DMS79 treated with DMSO at 0.1 percent for 48 hours (cell line): ENCODE measurements at places on chromosomes 1 and 21.

- DNase-seq = no peak
Measured at GRCh38 chr1:20956272-20956671, 169.2 kb upstream of the HP1BP3 start.

GRCh38 chr1:200620273-200621131 lies at the start of gene KIF14:
Gene KIF14, minus strand, starts transcription at chr1:200620751. Its CDS starts 2,028 bp downstream, at chr1:200618723.
- peak; percentile 92 for DNase-seq

DNA sequence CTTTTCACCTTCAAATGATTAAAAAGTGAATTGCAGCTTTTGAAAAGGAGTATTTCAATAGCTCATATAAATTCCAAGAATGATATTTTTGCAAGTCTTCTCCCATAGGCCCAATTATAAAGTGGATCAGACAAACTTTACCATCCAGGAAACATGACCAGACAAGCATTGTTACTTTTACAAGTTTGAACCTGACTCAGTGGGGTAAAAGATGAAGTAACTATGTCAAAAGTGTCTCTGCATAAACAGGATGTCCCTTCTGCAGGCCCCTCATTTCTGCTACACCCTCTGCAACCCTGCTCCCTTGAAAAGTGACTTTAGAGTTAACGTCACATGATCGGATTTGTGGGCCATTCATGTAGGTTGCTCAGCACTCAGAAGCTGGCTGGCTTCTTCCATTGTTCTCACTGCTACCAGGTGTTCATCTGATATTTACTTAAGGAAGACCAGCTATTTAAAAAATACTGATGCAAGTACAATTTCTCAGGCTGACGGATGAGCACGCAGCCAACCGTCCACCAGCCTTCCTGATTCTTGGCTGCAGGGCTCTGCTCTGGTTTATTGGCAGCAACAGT lies 32.3 kb downstream of the URB1 start:
- DNase-seq = no peak

- peak; percentile 92 for DNase-seq
Measured at GRCh38 chr1:56527548-56528302, 51.6 kb downstream of the PLPP3 start.

DNA sequence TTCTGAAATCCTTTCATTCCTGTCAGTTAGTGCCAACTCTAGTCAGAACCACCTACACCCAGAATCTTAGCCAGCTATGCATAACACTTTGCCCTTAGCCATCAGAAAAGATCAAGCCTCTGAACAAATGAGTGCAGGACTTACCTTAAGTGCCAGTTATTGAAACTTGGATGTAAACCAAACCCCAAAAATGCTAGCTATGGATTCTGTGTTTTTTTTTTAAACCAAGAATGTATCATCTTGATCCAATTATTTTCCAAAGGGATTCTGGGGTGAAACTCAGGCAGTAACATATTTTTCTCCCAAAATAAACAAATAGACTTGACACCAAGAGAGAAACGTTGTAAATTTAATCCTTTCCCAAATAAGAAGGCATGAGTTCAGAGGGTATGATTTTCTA lies 538.6 kb upstream of the ADAMTS5 start:
- DNase-seq = no peak

GRCh38 chr1:150696162-150696561 lies 792 bp downstream of the GOLPH3L start:
- no peak for DNase-seq

GRCh38 chr1:155010211-155010918 lies 7.8 kb downstream of the ZBTB7B start:
- DNase-seq = no peak

DNA sequence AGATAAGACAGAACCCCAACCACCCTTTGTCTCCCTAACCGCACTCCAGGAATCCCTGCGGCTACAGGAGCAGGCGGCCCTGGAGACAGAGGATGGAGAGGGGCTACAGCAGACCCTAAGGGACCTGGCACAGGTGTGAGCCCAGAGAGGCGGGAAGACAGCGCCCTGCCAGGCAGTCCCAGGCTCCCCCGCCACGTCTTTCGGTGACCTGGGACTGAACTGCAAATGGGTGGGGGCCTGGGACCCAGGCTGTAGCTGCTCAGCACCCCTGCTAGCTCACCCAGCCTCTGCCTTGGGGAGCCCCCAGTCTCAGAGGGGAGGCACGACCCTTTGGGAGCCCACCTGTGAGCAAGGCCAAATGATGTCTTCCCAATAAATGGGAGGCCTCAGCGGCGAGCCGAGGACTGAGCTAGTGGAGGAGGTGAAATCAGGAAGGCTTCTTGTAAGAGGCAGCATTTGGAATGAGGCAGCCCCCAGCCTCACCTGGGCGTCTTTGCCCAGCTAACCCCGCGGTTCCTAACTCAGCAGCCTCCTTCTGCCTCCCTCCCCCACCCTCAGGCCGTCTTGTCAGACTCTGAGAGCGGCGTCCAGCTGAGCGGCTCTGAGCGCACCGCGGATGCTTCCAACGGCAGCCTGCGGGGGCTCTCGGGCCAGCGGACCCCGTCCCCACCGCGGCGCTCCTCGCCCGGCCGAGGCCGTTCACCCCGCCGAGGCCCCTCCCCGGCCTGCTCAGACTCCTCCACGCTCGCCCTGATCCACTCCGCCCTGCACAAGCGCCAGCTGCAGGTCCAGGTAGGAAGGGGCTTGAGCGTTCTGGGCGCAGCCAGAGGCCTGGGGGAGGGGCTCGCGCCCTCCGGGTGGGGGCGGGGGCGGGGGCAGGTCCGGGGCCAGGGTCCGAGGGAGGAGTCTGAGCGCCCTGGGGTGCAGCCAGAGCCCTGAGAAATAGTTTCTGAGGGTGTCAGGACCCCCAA lies 16.9 kb downstream of the CROCC start:
- no peak for DNase-seq

DNA sequence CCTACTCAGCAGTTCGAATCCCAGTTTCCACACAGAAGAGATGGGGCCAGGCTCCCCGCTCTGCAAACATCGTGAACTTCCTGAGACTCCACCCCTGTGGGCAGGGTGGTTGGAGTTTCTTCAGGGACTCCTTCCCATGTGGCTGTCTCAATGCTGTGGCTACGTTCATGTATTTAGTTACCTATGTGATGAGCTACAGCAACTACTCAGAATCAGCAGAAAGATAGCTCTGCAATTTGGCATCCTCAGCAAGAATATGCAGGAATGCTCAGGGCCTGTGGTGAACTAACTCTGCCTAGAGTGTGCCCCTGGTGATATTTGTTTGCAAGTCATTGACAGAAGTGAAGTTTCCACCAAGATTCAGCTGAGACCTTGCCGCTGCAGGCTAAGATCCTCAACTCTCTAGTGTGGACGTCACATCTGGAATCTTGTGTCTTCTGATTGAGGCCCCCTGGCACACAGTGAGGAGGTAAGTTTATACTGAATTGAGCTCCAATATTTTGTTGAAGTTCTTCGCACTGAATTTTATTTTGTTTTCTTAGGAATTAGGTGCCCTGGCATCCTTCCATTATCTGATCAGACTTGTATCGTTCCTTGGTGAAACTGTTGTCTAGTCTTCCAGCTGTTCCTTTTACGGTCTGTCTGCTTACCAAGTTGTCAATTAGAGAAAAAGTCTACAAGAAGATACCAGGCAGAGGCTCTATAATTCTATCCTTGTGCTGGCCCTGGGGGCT lies 8.2 kb upstream of the GLRX2 start:
- DNase-seq = no peak

- no peak for DNase-seq
Measured at GRCh38 chr1:10078494-10078893, 45.7 kb downstream of the UBE4B start.

GRCh38 chr1:228334954-228335353 lies 71.7 kb downstream of the TRIM11 start:
- no peak for DNase-seq

DNA sequence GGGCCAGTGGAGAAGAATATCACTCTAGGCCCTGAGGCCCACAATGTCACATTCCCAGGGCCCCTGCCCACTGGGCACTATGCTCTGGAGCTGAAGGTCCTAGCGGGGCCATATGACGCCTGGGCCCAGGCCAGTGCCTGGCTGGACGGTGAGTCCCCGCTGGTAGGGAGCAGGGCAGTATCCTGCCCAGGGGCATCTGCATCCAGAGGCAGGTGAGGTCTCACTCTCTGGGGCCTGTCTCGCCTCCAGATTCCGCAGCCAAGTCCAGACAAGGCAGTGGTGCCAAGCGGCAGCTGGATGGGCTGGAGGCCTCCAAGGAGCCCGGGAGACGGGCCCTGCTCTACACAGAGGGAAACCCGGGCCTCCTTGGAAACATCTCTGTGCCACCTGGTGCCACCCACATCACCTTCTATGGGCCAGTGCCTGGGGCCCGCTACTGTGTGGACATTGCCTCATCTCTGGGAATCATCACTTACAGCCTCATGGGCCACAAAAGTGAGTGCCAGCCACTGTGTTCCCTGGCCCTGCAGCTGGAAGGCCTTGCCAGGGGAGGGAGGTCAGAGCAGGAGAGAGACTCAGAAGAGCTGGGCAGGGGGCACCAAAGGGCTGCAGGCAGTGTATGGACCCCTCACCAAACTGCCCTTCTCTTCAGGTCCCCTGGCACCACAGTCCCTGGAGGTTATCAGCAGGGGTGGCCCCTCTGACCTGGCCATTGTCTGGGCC lies 11.1 kb upstream of the PTPN7 start:
- no peak for DNase-seq

DNA sequence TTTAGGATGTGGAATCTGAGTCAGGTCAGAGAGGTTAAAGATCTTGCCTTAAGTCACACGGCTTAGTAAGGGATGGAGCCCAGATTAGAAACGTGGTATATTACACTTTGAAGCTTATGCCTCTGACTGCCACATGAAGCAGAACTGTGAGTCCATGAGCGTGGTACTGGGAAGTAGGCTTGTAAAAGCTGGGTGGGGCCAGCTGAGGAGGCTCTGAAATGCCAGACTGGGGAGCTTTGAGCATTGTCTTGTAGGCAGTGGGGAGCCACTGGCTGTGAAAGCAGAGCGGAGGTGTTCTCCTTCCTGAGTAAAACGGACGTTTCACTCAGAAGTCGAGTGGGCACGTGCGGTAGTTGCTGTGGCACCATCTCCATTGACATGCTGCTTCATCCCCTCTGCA lies 72.6 kb upstream of the USP24 start:
- no peak for DNase-seq

- DNase-seq = no peak
Measured at GRCh38 chr1:111370871-111371270, 56.7 kb downstream of the OVGP1 start.

DNA sequence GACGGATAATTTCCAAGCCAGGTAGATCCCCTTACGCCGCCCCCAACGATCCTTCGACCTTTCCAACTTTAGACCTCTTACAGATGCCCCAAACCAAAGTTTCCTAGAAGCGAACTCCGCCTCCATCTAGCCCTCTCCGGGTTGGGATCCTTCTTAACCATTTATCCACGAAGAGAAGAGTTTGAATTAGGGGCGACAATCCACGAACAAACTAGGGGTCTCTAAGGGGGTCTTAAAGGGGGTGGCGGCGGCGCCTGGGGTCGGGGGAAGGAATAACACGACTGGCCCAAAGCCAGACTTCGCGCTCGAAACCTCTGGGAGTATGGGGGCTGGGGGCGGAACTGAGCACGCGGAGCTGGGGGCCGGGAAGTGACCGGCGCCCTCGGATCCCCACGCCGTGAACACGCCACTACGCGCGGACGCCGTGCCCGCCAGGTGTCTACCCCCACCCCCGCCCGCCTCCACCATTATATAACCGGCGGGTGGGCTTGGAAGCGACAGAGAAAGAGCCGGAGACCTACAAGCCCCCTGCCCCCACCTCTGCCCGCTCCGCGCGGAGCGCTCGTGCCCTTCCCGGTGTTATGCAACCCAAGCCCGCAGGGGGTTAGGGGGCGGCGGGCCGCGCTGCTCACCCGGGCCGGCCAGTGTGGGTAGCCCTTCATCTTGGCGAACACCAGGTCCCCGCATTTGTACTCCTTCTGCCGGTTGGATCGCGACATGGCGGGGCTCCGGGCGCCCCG lies 594 bp downstream of the HDGF start:
- DNase-seq = no peak

GRCh38 chr1:15696956-15697521 lies 12.9 kb downstream of the PLEKHM2 start:
- DNase-seq = no peak

GRCh38 chr1:68585351-68585750 lies 88.5 kb upstream of the DEPDC1 start:
- DNase-seq = peak; percentile 8

GRCh38 chr1:118982821-118983557 lies 5.2 kb downstream of the TBX15 start:
- DNase-seq = no peak

DNA sequence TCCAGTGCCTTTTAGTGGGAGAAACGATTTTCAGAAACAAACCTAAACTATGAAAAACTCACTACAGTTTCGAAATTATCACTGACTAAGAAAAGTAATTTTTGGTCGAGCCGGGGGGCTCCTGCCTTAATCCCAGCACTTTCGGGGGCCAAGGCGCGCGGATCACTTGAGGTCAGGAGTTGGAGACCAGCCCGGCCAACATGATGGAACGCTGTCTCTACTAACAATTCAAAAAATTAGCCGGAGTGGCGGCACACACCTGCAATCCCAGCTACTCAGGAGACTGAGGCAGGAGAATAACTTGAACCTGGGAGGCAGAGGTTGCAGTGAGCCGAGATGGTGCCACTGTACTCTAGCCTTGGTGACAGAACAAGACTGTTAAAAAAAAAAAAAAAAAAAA lies 3.0 kb downstream of the CFHR3 start:
- no peak for DNase-seq

- DNase-seq = no peak
Measured at GRCh38 chr1:227370533-227371254, 52.4 kb upstream of the CDC42BPA start.

GRCh38 chr1:84668185-84668584 lies 22.1 kb downstream of the SSX2IP start:
- DNase-seq = no peak

- DNase-seq = no peak
Measured at GRCh38 chr1:147238053-147238902, 4.2 kb upstream of the CHD1L start.

- no peak for DNase-seq
Measured at GRCh38 chr1:192160196-192160595, 1.9 kb downstream of the RGS18 start.

DNA sequence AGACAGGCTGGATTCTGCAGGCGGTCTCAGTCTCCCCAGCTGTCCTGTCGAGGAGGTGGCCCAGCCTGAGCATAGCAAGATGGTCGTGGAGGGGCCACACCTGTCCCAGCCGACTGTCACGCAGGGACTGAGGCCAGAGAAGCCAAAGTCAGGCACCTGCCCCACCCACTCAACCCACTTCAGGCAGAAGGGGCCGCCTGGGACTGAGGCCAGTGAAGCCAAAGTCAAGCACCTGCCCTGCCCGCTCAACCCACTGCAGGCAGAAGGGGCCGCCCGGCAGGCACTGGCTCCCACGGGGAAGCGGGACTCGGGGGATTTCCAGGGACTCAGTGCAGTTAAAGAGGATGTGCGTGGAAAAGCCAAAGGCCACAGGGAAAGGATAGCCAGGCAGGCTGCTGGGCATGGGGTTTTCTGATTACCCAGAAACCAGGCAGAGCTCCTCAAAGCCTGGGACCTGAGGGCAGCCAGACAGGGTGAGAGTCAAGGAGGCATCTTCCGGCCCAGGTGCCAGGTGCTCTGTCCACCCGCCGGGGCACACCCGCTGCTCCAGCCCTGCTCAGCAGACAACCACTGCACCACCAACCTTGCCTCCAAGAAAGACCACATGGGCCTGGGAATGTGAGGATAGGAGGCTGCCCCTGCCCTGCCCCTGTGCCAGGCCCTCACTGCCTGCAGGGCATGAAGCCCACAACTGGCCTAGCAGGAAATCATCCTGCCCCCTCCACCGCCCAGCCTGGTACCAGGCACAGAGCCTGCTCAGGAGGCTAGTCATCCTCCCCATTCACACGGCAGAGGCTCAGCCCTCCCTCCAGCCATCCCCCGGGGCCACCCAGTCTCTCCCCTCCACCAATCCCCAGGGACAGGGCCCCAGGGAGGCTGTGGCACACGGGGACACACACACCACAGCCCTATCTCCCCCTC lies 41.0 kb downstream of the MEGF6 start:
- DNase-seq = peak; percentile 33

GRCh38 chr1:65072845-65073244 lies 75.2 kb upstream of the AK4 start:
- DNase-seq = no peak
